Right kidney (tissue), 9 donors: ENCODE measurements at places on chromosomes 3 and 15.

DNA sequence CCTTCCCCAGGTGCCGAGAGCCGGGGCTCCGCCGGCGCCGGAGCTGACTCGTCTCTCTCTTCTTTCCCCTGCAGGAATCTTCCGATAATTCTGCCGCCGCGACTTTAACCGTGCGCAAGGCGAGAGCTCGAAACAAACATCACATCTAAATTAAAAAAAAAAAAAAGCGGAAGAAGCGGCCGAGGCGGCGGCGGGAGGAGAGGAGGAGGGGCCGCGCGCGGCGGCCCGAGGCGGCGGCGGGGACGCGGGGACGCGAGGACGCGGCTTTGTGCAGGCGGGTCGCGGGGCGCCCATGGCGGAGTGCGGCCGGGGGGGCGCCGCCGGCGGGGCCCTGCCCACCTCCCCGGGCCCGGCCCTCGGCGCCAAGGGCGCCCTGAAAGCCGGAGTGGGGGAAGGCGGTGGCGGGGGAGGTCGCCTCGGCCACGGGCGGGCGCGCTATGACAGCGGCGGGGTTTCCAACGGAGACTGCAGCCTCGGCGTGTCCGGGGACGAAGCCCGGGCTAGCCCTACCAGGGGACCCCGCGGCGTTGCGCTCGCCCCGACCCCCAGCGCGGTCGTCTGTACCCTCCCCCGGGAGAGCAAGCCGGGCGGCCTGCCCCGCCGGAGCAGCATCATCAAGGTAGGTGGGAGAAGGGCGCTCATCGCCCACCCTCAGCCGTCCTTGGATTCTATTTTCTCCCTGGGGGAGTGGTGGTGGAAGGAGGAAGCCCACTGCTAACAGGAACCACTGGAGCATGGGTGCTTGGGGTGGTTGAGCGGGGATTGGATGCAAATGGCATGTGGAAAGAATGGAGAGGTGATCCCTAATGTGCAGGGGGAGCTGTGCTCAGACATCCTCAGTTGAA is at the start of gene PLCL2:
Gene PLCL2, plus strand, starts transcription at position 208 of the 845 bp plus-strand sequence. Its CDS starts 85 bp downstream, at position 293.
- DNase-seq = peak; percentile 81

- no peak for DNase-seq
These were observed 1.2 kb downstream of the UBP1 start for GRCh38 chr3:33438881-33439545.

GRCh38 chr15:77734306-77734705 is 101.6 kb upstream of the LINGO1 start:
- no peak for DNase-seq

- DNase-seq = no peak
These were observed 91.7 kb downstream of the CHSY1 start for GRCh38 chr15:101159936-101160815.

DNA sequence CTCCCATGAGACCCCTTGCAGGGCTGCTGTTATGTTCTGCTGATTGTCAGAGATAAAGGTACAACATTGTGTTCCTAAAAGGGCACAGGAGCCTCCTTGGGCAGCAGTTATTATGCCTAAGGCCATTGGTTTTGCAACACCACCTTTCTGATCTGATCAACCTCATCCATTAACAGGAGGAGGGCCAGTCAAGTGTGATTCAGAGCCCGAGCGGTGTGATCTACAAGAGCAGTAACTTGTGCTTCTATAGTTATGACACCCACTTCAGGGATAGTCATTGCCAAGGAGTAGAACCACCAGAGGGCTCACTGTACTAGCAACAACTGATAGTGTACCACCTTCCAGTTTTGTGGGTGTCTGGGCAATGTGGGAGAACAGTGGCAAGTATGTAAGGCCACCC is 1457.9 kb upstream of the CADM2 start:
- no peak for DNase-seq

- peak; percentile 5 for DNase-seq
These were observed 724.9 kb downstream of the NSUN3 start for GRCh38 chr3:94787734-94788270.

GRCh38 chr3:10371167-10371566 is 50.3 kb upstream of the SEC13 start:
- no peak for DNase-seq

DNA sequence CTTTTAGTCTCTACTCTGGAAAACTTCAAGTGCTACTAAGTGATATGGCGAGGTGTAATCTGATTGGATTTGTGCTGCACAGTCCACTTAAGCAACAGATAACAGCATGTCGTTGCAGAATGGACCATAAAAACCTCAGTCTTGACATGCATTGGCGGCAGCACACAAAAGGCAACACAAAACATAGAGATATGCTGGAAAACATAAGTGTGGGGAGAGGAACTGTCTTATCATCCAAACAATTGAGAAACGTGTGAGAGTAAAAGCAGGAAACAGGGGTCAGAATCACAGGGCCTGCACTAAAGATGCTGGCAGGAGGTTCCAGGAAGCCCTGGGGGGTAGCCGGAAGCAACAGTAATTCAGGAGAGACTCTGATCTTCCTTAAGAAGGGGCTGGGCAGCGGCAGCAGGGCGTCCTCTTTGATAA is 82.1 kb downstream of the CGNL1 start:
- DNase-seq = no peak

DNA sequence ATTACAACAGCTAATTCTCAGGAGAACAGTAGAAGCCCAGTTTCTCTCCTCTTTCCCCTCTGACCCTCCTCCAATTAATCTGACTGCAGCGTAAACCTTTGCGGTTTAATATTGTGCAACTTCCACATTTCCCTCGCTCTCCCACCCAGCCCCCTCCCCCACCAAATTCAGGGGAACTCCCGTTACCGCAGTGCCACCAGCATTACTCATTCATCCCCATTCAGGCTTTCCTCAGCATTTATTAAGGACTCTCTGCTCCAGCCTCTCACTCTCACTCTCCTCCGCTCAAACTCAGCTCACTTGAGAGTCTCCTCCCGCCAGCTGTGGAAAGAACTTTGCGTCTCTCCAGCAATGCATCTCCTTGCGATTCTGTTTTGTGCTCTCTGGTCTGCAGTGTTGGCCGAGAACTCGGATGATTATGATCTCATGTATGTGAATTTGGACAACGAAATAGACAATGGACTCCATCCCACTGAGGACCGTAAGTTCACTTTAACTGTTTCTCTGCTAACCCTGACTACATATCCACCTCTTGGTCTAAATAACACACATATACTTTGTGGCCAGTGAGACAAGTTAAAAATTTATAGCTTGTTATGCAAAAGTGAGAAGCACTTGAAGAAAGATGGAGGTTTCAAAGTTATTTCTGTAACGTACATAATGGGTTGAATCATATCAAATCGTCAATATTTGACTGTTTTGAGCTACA is at the start of gene PTX3:
Gene PTX3, plus strand, starts transcription at position 268 of the 709 bp plus-strand sequence. Its CDS starts 84 bp downstream, at position 352.
- peak; percentile 53 for DNase-seq

GRCh38 chr3:42632146-42632545 is 21.4 kb upstream of the ZBTB47 start:
- no peak for DNase-seq

GRCh38 chr3:32646761-32647160 is 38.2 kb upstream of the CNOT10 start:
- DNase-seq = no peak

- no peak for DNase-seq
These were observed 274.2 kb downstream of the FOXP1 start for GRCh38 chr3:71309342-71309741.

DNA sequence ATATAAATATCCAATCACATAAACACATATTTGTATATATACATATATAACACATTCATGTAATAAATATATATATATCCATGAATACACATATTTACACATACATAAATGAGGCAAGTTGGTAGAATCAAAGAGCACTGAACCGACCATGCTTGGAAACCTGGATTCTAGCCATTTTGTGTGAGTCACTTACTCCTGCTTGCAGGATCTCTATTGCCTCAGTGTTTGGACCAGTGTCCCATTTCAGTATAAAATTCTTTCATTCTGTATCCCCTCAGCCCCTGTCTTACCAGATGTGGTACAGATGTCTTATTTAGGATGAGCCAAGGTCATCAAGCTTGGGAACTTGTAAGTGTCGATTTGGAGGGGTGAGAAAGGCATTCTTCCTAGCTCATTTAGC is 391.4 kb upstream of the FRG2C start:
- no peak for DNase-seq

- DNase-seq = no peak
These were observed 942.1 kb downstream of the AGBL1 start for GRCh38 chr15:87021751-87022150.

- DNase-seq = no peak
These were observed 57.9 kb downstream of the TRAK1 start for GRCh38 chr3:42148982-42149432.

GRCh38 chr3:11445883-11446282 is 173.7 kb downstream of the ATG7 start:
- no peak for DNase-seq

DNA sequence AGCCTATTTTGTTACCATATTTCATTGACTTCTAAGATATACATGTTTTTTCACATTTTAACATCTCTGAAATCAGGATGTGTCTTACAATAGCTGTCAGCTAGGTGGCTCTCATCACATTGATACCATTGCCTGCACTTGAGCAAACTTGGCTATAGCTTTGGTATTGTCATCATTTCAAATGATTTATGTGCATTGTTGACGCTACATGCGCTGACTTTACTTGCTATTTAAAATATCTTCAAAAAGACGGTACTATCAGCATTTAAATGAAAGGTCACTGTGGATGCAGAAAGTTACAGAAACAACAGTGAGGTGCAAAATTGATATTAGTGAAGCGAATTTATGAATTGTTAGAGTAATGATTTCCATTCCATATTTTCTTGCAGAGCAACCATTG is 54.0 kb upstream of the ABHD2 start:
- no peak for DNase-seq

- no peak for DNase-seq
These were observed 17.8 kb upstream of the CLDN1 start for GRCh38 chr3:190340071-190340470.

- no peak for DNase-seq
These were observed 120.3 kb downstream of the MYO9A start for GRCh38 chr15:71997691-71998090.

GRCh38 chr3:61725851-61726333 is 164.5 kb downstream of the PTPRG start:
- DNase-seq = no peak

- DNase-seq = no peak
These were observed 42.5 kb downstream of the STARD5 start for GRCh38 chr15:81281456-81281735.

DNA sequence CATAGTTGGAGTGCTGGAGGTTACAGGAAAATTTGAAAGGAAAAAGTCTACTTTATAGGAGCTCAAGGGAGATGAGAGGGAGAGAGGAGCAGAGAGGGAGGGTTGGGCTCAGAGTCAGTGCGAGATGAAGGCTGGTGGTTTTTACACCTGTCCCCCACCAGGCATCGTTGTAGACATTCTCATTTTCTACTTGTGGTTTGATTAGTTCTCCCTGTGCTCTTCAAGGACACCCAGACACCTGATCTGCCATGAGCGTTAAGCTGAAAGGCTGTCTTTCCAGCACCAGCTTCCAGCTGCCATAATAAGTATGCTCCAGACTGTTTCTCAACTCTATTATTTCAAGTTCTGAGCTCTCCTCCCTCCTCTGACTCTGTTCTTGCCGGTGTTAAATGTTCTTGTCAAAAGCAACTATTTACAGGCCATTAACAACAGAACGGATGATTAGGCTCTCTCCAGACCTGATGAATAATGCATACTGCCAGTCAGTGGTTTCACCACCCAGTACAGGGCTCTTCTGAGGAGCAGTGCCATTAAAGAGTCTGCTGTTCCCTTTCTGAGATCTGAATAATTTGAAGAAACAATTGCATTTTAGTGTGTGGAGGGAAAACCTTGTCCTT is 514.6 kb upstream of the MCTP2 start:
- no peak for DNase-seq

DNA sequence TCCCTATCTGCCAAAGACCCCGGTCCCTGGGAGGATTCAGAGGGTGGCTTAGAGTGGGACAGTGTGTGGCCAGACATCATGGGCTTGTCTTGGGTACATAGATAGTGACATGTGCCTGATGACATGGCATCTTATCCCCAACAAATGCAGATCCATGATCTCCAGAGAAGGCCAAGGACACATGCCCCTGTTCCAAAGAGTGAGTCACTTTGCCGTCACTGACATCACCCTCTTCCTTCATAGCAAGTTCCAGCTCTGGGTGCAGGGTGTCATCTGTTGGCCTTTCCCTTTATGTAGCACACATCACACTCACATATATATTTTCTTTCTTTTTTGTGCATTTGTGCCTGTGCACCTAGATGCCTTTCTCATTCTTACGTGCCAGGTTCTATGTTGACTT is 350.5 kb downstream of the LRTM1 start:
- no peak for DNase-seq

GRCh38 chr15:50183112-50183794 is 1.3 kb downstream of the SLC27A2 start:
- no peak for DNase-seq

DNA sequence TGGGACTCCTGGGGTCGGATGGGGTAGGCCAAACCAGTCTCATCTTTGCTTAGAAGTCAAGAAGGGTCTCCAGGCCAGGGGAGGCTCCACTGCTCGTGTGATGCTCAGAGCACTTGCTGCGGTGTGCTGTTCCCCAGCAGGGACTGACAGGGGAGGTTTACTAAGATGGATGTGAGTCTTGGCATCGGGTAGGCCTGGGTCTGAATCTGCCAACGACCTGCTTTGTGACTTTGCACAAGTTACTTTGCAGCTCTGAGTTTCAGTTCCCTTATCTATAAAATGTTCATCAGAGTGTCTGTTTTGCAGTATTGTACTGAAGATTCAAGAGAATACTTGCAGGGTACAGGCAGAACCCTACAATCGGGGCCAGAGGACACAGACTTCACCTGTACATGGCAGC is 17.3 kb upstream of the CDCP1 start:
- DNase-seq = no peak

DNA sequence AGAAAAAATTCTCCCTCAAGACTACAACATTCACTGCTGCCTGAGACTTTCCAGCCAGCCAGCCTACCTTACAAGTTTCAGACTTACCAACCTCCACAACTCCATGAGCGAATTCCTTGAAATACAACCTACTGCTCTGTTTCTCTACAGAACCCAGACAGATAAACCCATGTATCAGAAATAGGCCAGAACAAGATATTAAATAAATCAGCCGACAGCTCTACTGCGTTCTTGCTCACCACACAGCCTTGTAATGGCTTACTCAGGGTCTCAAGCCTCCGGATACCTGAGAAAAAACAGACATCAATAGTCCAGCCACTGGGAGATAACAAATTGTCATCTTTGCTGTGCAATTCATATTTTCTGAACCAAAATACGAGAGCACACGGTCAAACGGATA is 43.6 kb upstream of the LIPC start:
- no peak for DNase-seq

- no peak for DNase-seq
These were observed 9.0 kb downstream of the COL6A5 start for GRCh38 chr3:130354430-130354829.

DNA sequence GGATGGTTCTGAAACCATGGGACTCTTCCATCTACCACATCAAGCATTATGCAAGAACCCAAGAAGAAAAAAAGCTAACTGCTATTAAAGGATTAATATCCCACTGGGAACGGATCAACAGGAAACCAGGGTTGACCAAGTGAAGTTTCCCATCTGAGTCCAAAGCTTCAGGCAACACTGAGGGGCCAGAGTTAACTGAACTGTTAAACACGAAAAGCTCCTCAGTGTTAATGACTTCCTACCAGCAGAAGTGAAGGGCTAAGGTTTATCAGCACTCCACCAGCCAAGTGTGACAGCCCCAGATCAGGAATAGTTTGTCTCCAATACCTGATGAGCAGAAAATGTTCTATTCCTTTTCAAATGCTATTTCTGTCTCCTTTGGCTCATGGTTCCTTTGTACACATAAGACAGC is 36.7 kb downstream of the PTPN9 start:
- DNase-seq = no peak
